Astrocyte (in vitro differentiated cells and primary cell): ENCODE measurements at places on chromosomes 16 and 17. TPM values are rescaled to one million over a fixed set of nuclear protein-coding genes. Genes with fewer than 3 reads are reported as not detected.
A peak's percentile ranks its signal among the peaks of the same experiment; 100 is the strongest.

- H3K36me3 ChIP-seq = no peaks in the 10 kb centered on the region
- peaks cover 45% of the 10 kb centered on the region for H3K4me1 ChIP-seq
- no peak for DNase-seq
- H3K27ac ChIP-seq = peak overlapping the region; percentile 81
Observed at GRCh38 chr17:73343739-73344454, 32.1 kb upstream of the CDC42EP4 start.

DNA sequence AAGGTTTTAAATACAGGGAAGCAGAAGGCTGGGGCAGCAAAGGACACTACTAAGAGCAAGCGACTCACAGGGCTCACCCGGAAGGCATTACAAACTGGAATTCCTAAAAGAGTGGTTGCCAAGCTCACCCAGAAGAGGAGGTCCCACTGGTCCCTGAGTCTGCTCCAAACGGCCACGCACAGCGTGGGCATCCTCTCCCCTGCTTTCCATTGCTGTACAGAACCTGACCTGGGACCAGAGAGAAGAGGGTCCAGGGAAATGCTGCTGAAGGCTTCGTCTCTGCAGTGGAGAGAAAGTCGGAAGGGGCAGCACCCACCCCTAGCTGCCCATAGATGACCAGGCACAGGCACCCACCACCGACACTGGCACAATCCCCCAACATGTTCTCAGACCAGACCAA, 67.2 kb downstream of the ADCY9 start:
- no peak for DNase-seq
- H3K4me1 ChIP-seq = peaks cover 9% of the 10 kb centered on the region
- no peak overlapping the region for H3K4me3 ChIP-seq
- no peaks in the 10 kb centered on the region for H3K27me3 ChIP-seq
- no peak overlapping the region for H3K27ac ChIP-seq

DNA sequence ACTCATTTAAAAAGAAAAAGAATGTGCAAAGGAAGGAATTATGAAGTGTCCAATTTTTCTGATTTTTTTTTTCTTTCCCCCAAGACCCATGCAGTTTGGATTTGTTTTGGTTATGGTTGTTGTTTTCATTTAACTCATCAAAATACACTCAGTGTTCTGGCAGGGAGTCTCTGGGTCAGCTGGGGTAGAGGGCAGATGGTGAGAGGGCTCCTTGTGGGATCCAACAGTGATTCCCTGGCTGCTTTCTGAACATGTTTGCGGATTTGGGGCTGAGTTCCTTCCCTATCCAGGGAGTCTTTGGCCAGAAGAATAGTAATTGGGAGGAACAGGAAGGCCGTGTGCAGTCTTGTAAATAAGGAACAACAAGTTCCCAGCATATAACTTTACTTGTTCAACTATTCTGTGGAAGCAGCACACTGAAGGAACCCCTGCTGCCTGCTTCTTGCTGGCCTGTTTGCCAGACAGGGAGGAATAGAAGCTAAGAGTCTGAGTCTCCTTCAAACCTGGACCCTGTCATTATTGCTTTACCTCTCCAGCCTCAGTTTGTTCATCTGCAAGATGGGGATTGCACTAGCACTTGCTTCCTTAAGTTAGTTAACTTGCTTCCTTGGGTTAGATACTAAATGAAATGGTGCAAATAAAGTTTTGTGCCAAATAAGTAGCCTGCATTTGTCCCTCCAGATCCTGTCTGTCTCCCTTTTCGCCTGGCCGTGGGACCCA, 32.1 kb downstream of the C17orf67 start:
- no peaks in the 10 kb centered on the region for H3K4me1 ChIP-seq
- DNase-seq = no peak
- H3K36me3 ChIP-seq = no peaks in the 10 kb centered on the region
- H3K27ac ChIP-seq = no peak overlapping the region
- no peak overlapping the region for H3K4me3 ChIP-seq
- H3K27me3 ChIP-seq = peaks cover 3% of the 10 kb centered on the region

GRCh38 chr17:48908047-48908843, at the start of gene UBE2Z:
Gene UBE2Z (plus strand): TSS chr17:48908407. CDS start chr17:48908504, 97 bp downstream.
- H3K4me3 ChIP-seq = peak within 1 kb of the TSS; percentile 93
- peak within 1 kb of the TSS; percentile 91 for H3K27ac ChIP-seq
- H3K36me3 ChIP-seq = peaks cover 10% of the 10 kb centered on the region
- no peaks in the 10 kb centered on the region for H3K27me3 ChIP-seq
- DNase-seq = peak; percentile 86
- H3K4me1 ChIP-seq = peaks cover 35% of the 10 kb centered on the region

DNA sequence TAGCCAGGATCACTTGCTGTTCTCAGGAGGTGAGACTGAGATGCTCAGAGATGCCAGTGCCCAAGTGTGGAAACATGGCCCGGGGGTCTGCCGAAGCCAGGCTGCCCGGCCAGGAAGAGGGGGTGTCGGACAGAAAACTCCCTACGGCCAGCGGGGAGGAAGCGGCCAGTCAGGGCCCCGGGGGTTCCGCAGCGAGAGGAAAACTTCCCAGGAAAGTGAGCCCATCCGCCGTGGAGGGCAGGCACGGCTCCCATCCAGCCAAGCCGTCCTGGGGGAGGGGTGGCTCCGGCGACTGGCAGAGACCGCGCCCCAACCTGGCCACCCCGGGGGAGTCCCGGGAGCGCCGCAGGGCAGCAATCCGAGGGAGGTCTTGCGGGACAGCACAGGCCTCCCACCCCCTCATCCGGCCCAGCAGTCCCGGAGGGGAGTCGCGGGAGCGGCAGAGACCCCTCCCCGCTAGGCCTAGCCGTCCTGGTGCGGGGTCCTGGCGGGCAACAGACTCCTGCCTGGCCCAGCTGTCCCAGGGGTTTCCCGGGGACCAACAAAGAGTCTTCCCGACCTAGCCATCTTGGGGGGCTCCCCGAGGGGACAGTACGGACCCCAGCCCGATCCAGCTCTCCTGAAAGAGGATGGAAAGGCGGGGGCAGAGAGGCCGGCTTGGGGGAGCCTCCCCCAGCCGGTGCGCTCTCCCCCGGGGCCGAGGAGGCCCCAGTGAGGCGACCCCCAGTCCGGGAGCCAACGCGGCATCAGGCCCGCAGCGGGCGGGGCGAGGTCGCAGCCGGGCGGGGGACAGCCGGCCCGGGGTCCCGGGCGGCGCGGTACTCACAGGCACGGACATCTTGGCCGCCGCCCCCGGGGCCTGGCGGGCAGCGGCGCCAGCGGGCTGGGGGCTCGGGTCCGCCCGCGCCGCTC, 13.8 kb upstream of the BCAR1 start:
- no peaks in the 10 kb centered on the region for H3K36me3 ChIP-seq
- peak overlapping the region; percentile 92 for H3K27ac ChIP-seq
- DNase-seq = no peak
- no peaks in the 10 kb centered on the region for H3K27me3 ChIP-seq
- peak overlapping the region; percentile 89 for H3K4me3 ChIP-seq

DNA sequence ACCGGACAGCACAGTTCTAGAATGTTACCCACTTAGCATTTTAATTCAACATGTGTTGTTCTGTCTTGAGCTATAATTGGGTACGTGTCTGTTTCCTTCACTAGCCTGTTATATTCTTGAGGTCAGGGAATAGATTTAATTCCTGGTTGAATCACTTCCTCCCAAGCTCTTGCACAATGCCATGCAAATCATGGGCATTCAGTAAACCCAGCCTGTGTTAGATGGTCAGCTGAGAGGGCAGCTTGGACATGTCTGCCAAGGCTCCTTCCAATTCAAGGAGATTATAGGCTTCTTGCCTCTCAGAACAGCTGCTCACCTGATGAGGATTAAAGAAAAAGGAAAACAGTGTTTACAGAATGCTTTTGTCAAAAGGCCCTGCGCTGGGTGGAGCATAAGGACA, 12.6 kb downstream of the C1QTNF1 start:
- H3K27me3 ChIP-seq = peaks cover 5% of the 10 kb centered on the region
- H3K27ac ChIP-seq = no peak overlapping the region
- H3K4me3 ChIP-seq = no peak overlapping the region
- peak; percentile 84 for DNase-seq
- no peaks in the 10 kb centered on the region for H3K36me3 ChIP-seq

GRCh38 chr17:10139577-10139976, 58.8 kb downstream of the GAS7 start:
- H3K4me3 ChIP-seq = no peak overlapping the region
- no peaks in the 10 kb centered on the region for H3K27me3 ChIP-seq
- H3K27ac ChIP-seq = no peak overlapping the region
- peaks cover 9% of the 10 kb centered on the region for H3K4me1 ChIP-seq

DNA sequence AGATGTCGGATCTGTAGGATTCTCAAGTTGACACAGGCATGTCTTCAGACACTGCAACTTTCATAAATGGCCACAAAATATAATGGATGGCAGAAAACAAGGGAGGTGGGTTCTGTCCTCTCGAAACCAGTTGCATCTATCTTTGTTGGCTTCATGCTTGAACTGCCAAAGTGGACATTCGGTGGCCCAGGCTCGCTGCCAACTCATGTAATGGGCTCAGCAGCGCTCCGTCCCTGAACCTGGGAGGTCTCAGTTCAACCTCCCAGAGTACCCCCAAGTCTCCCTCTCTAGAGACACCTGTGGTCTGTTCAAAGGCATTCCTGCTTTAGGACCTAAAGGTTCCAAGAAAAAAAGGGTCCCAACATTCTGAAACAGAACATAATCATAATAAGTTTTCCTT, 71.9 kb downstream of the NXN start:
- no peak overlapping the region for H3K4me3 ChIP-seq
- no peak overlapping the region for H3K27ac ChIP-seq
- no peaks in the 10 kb centered on the region for H3K27me3 ChIP-seq
- no peak for DNase-seq

DNA sequence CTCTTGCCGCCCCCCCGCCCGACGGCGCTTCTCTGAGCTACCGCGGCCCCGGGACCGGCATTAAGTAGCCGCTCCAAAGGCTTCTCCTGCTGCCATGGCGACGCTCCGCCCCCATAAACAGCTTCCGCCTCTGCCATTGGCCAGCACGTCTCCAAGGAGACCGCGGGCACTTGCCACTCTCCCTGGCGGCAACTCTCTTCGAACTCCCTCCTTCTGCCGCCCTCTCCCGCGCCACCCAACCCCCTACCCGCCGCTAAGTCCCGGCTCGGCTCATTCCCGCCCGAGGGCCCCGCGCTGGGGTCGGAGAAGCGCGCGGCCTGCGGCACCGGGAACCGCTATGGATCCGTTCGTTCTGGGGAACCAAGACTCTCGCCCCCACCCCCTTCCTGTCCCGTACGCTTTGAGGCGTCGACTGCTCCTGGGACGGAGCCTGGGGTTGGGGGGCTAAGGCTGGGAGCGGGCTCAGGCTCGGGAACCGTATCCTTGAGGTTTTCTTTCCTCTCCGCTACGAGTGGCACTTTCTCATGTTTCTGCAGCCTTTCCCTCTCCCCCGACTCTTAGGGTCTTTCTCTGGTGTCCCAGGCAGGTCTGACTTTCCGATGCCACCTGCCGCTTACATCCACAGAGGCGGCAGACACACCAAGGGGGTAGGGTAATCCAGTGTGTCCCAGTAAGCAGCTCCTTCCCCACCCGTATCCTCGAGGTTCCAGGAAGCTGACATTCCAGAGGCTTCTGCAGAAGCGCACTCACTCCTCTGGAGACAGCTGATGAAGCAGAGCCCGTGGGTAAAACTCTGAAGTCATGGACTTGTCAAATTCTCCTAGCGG, at the start of gene FOXJ1:
Gene FOXJ1 (minus strand): TSS at position 34 of the 827 bp plus-strand sequence. CDS start 850 bp downstream, outside the sequence.
- peaks cover 53% of the 10 kb centered on the region for H3K27me3 ChIP-seq
- H3K36me3 ChIP-seq = no peaks in the 10 kb centered on the region
- H3K4me1 ChIP-seq = peaks cover 7% of the 10 kb centered on the region

DYNLRB2 gene
- total RNA-seq = not detected in 2 replicates

ACSM5 gene
- total RNA-seq = 0.67 TPM in 1 of 2 replicates, not detected in the other

EVPL gene
- not detected in 2 replicates for total RNA-seq

ZKSCAN2 gene
- total RNA-seq = 6.9 and 8.5 TPM in 2 replicates

MILR1 gene
- total RNA-seq = 0.91 and 1.9 TPM in 2 replicates

COG7 gene
- total RNA-seq = 17.9 and 19.8 TPM in 2 replicates

ABCC6 gene
- 2.4 and 3.0 TPM in 2 replicates for total RNA-seq
